ENCODE measurements at places on chromosomes 4 and X.

DNA sequence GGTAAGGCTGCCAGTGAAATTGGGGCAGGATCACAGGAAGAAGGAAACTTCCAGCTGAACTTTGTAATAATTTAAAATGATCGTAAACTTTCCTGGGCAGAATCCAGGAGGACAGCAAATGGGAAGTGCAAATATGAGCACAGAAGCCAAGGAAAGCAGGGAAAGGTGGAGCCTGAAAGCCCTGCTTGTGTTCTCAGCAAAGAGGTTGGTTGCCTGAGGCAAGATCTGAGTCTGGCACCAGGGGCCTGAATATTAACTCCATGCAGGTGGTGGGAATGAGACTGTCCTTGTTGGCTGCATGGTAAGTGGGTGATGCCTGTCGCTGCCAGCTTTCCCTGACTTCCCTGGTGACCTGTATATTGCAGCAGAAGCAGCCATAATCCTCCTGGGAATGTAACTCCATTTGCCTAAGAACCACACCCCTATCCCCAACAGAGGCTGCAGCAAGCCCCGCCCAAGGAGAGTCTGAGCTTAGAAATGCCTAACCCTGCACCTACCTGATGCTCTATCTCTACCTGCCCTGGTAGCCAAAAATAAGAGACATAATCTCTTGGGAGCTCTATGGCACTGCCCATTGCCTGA lies 132.0 kb upstream of the HDX start:
- no peak for DNase-seq

GRCh38 chr4:56102601-56103000 lies 153.9 kb downstream of the CEP135 start:
- no peak for DNase-seq

DNA sequence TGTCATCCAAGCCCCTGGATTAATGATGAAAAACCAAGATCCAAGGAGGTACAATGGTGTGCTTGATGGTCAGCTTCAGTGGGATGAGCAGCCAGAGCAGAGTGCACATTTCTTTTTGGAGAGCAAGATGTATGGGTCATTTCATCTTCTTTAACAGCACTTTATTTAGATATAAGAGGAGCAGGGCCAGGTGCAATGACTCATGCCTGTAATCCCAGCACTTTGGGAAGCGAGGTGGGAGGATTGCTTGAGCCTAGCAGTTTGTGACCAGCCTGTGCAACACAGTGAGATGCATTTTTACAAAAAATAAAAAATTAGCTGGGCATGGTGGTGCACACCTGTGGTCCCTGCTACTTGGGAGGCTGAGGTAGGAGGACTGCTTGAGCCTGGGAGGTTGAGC lies 45.3 kb upstream of the MAP3K15 start:
- DNase-seq: no peak

DNA sequence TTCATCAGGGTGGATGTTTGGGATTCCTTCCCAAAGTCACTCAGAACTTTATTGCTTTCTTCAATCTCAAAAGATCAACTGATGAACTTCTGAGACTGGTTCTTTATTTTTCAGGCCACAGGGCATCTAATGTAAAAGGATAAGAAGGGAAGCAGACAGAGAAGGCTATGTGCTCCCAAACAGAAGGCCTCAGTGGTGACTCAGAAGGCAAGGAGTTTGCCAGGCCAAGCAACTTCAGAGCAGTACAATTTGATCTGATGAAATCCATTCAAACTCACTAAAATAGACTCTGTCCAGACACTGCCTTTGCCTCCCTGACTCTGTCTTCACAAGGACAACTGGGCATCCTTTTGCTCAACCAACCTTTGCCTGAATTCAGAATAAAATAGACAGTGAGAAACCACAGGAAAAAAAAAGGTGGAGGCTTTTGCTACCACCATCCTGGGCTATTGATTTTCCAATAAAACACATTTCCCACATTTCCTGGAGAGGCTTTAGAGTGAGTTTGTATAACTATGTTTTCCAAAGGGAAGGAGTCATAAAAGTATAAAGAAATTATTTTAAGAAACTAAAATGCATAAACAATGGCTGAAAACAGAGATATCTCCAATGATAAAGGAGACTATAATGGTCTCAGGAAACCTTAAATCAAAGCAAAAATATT lies 55.2 kb downstream of the ARHGEF6 start:
- DNase-seq: peak; percentile 74

- DNase-seq: no peak
These were observed 79.9 kb upstream of the AADAT start for GRCh38 chr4:170169699-170170098.

DNA sequence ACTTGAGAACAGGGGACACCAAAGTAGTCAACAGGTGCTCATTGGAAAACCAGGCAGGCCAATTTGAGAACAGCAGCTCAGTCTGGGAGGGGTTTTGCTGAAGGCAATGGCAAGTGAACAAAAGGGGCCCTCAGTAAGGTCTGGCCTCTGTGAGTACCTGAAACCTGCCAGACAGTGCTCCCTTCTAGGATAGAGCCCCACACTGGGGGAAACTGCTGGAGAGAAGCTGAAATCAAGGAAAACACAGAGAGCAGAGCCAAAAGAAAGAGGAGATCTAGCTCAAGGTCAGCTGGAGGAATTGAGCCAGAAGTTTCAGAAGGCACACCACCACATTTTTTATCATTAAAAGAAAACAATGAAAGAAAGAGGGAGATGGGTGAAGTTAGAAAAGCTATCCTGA lies 28.2 kb downstream of the PNMA6E start:
- no peak for DNase-seq

DNA sequence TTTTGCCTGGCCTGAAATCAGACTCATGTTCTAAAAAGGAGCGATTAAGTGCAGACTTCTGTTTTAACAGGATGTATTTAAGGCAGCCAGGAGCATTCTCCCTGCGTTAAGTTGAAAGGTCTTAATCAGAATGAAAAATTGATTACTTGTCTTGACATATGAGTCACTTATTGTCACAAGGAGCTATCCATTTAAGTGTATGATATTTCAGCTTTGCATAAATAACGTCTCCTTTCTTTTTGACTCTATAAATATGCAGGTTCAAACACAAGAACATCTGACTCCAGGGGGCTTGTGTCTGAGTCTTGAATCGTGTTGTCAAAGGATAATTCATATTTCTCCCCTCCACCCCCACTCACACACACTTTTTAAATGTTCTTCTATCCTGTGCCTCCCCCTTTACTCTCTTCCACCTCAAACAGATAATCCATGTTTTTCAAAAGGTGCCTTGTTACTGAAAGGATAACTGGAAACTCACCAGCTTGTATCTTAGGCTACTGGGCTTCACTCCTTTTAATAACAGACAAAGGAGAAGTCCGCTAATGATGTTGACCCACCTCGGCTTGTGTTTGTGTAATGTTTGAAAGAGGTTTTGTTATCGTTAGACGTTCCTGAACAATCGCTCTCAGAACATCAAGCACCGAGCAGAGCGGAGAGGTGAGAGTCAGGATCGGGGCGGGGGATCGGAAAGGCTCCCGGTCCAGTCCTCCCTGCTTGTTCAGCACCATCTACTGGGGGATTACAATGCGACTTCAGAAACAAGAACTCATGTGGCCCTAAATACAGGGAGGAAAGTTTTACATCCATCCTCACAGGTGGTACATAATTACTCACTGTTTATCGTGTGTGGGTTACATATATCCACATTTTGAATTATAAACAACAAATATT lies 107.5 kb upstream of the RPL34 start:
- DNase-seq: peak; percentile 58

- no peak for DNase-seq
These were observed 61.0 kb downstream of the RASGEF1B start for GRCh38 chr4:81410680-81411079.

GRCh38 chr4:3753726-3754412 lies 12.3 kb upstream of the ADRA2C start:
- no peak for DNase-seq

DNA sequence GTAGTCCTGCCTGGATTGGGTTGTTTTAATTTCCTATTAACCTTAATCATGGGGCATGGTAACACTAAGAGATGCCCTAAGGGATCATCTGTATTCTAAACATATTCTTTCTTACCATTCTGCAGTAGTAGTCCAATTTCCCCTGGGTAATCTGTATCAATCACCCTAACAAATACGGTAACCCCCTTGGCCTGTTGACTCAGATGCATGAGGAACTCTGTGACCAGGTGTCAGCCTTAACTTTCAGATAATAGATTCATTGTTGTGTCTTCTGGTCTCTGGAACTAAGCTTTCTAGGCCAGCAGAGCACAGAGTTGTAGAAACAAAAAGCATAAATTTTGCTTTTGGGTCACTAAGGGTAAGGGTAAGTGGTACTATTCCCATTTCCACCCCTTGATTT lies 13.1 kb upstream of the BANK1 start:
- DNase-seq: no peak

DNA sequence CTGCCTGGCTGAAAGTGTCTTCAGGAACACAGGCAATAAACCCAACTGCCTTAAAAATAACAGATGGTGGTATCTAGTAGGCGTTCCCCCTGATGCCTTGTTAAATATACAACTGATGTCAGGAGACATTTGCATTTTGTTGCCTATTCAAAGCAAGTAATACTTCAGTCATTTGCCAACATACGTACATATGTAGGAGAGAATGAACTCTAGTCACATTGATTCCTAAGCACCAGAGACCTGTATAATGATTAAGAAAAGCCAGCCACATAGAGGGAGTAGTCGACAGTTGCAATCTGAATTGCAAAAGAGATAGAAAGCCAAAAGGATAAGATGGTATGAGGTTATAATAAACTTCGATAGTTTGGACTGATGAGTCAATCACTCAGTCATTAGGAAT lies 191.0 kb upstream of the EMCN start:
- no peak for DNase-seq

GRCh38 chr4:77220828-77221613 lies 64.0 kb downstream of the CCNG2 start:
- DNase-seq: peak; percentile 67

DNA sequence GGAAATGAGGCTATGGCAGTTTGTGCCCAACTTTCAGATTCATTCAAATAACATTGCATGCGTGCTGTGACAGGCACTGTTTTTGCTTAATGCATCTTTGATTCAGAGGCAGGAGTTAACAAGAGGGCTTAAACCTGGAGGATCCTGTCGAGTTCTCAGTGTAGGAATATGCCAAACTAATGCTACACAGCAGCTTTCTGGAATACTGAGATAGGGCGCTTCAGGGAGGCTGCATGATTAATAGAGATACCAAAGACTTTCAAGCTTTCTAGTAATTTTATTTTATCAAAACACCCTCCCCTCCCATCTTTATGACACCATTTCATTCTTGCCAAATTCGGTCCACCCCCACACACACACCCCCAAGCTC lies 636 bp upstream of the TIMM8A start:
- DNase-seq: no peak

DNA sequence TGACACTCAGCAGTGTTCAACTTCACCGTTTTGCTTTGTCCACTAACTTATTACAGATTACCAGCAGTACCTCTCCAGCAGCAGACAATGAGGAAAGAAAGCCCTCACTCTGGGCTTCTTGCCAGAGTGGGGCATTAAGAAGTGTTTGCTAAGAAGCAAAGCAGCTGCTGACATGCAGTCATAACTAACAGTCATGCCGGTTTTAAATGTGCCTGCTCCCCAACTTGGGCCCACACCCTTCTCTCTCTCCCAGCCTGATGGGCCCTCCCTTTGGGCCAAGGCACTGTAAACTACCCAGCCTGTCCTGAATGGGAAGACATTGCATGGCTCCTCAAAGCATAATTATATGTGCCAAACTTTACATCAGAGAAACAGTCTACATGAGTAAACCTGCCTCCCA lies 54.6 kb upstream of the HHIP start:
- peak; percentile 89 for DNase-seq

DNA sequence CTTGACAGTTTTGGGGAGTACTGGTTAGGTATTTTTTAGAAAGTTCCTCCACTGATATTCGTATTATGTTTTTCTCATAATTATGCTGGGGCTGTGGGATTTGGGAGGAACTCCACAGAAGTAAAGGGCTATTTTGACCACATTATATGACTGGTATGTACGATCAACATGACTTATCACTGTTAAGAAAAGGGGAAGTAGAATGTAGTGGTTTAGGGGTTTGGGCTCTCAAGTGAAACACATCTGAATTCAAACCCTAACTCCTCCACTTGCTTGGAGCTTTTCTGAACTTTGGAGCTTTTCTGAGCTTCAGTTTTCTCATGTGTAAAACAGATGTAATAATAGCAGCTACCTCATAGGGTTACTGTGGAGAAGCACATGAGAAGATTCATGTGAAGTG lies 96.4 kb upstream of the C1GALT1C1 start:
- no peak for DNase-seq

DNA sequence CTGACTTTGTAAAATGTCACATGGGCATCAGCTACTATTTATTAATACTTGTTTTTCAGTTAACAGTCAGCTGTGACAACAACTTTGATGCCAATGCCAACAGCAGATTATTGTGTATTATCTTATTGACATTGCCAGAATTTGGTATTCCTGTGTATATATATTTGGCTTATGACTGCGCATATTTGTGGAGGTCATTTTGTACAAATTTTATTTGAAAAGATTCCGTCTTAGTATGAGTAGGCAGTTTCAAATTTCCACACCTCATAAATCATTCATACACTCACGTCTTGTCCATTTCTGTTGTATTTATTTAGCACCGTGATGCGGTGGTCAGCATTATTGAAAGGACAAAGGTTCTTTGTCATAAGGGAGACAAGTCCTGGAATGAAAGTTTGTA lies 558.2 kb upstream of the NDST4 start:
- DNase-seq: no peak

DNA sequence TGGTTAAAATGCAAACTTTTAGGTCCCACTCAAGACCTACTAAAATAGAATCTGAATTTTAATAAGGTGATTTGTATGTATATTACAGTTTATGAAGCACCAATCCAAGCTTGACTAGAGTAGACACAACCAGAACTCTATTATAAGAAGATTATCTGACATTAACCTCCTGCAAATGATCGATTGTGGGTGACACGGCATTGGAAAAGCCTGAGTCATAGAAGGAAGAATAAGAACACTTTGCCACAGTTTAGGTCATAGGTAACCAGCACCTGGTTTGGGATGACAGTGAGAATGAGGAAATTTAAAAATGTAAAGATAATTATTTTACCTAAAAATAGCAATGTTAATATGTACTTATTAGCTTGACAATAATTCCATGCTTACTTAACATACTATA lies 15.2 kb downstream of the PDGFC start:
- DNase-seq: no peak

- no peak for DNase-seq
These were observed 32.8 kb downstream of the CEP44 start for GRCh38 chr4:174316546-174316945.

DNA sequence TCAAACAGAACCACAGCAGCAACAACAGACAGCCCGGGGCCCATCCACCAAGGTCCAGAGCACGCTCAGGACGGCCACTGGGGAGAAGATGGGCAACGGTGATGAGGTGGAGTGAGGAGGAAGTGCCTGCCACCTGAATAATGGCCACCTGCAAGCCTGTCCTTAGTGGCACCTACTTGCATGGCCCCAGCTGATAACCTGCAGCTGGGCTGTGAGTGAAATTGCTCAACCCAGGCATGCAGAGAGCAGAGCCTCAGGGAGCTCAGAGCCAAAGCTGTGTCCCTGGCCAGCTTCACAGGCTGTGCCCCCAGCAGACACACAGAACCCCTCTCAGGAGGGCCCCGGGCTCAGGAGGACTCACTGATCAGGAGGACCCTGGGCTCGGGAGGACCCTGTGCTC lies 102.4 kb upstream of the ADRA2C start:
- DNase-seq: no peak

All from fibroblast of skin of abdomen (primary cell).